ENCODE measurements at places on chromosomes 13 and 19. TPM values are rescaled to one million over a fixed set of nuclear protein-coding genes. Genes with fewer than 3 reads are reported as not detected.

GRCh38 chr19:45139286-45140143 lies 21.3 kb downstream of the NKPD1 start:
- DNase-seq = no peak

GRCh38 chr13:35884211-35884760 lies 246.9 kb downstream of the DCLK1 start:
- no peak for DNase-seq

GRCh38 chr13:59468396-59468795 lies 695.3 kb downstream of the DIAPH3 start:
- no peak for DNase-seq

DNA sequence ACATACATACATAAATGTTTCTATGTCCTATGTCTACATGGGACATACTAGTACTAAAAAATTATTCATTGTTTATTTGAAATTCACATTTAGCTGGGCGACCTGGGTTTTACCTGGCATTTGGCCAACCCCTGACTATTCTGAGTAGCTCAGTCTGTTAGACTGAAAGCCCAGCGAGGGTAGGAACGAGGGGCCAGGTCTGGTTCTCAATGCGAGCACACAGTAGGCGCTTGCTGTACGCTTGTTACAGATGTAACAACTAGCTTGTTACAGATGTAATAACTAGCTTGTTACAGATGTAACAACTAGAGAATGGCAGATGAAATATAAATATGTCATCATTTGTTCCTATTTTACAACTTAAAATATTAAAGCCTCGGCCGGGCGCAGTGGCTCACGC lies 920 bp upstream of the ANO8 start:
- no peak for DNase-seq

GRCh38 chr13:36031490-36031889 lies 99.7 kb downstream of the DCLK1 start:
- no peak for DNase-seq

- DNase-seq = no peak
These were observed 15.0 kb downstream of the IGLON5 start for GRCh38 chr19:51326216-51327065.

GRCh38 chr19:4370418-4371041 lies 27.2 kb downstream of the MPND start:
- DNase-seq = no peak

GRCh38 chr13:59471106-59471505 lies 692.6 kb downstream of the DIAPH3 start:
- no peak for DNase-seq

- no peak for DNase-seq
These were observed 15.1 kb downstream of the LHFPL6 start for GRCh38 chr13:39587939-39588338.

GRCh38 chr13:108760129-108760528 lies 130.7 kb downstream of the MYO16 start:
- DNase-seq = no peak

DNA sequence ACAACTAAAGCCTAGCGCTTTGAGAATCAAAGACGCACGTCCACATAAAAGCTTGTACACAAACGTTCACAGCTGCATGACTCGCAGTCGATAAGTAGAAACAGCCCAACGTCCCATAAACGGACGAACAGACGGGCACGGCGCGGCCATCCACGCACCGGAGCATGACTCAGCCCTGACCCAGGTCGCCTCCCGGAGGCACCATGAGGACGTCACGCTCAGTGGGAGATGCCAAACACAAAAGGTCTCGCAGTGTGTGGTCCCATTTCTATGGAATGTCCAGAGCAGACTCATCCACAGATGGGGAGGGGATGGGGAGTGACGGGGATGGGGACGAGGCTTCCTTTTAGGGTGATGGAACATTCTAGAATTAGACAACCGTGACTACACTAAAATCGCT lies 9.4 kb downstream of the POLRMT start:
- DNase-seq = no peak

- no peak for DNase-seq
These were observed 5.6 kb upstream of the ZNF331 start for GRCh38 chr19:53532362-53532761.

DNA sequence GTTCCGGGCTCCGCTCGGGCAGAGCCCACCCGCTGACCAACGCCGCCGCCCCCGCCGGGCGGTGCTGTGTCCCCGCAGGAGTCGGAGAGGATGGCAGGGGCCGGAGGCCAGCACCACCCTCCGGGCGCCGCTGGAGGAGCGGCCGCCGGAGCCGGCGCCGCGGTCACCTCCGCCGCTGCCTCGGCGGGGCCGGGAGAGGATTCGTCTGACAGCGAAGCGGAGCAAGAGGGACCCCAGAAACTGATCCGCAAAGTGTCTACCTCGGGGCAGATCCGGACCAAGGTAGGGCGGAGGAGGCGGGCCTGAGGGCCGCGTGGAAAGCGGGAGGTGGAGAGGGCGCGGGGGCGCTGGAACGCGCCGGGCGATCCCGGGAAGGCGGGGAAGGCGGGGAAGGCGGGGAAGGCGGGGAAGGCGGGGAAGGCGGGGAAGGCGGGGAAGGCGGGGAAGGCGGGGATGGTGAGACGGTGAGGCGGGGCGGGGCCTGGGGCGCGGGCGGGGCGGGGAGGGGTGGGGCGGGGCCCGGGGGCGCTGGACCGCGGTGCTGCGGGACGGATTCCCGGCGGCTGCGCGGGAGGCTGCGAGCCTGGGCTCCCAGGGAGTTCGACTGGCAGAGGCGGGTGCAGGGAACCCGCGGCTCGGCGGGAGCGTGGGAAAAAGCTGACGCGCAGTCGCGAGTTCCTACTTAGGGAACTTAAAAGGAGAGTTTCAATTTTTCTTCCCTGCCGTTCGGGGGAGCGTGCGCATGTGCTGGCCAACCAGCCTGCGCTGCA lies 421 bp downstream of the DGKH start:
- DNase-seq = peak; percentile 72

DNA sequence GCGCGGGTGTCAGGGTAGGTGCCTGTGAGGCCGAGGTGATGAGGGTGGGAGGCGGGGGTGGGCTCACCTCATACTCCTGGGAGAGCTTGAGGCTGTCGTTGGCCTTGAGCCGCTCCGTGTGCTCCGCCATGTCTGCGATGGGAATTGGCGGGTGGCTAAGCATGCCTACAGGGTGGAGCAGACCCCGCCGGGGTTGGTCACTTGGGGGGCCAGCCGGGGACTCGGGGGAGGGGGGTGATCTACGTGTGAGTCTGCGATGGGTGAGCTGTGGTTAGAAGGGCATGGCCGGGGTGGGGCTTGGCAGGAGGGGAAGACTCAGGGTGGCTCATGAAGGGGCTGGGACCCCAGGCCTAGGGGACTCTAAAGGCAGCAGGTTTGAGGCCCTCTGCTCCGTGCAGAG lies 125.2 kb downstream of the PTPRS start:
- DNase-seq = no peak

- peak; percentile 60 for DNase-seq
These were observed 5.9 kb downstream of the RPL18A start for GRCh38 chr19:17865364-17866311.

- no peak for DNase-seq
These were observed 2.3 kb downstream of the MIDN start for GRCh38 chr19:1250437-1251260.

GRCh38 chr13:113089693-113090414 lies 15.7 kb upstream of the F7 start:
- DNase-seq = no peak

GRCh38 chr13:110366733-110367132 lies 59.6 kb downstream of the COL4A2 start:
- no peak for DNase-seq

DNA sequence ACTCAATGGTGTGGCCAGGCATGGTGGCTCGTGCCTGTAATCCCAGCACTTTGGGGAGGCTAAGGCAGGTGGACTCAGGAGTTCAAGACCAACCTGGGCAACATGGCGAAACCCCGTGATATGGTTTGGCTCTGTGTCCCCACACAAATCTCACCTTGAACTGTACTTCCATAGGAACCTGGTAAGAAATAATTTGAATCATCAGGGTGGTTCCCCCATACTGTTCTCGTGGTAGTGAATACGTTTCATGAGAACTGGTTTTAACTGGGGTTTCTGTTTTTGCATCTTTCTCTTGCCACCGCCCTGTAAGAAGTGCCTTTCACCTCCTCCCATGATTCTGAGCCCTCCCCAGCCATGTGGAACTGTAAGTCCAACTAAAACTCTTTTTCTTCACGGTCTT lies 49.6 kb downstream of the USP12 start:
- no peak for DNase-seq

- DNase-seq = no peak
These were observed 3.0 kb upstream of the SHISA7 start for GRCh38 chr19:55446060-55446459.

GRCh38 chr13:90230311-90230710 lies 1117.2 kb upstream of the MIR17HG start:
- no peak for DNase-seq

DNA sequence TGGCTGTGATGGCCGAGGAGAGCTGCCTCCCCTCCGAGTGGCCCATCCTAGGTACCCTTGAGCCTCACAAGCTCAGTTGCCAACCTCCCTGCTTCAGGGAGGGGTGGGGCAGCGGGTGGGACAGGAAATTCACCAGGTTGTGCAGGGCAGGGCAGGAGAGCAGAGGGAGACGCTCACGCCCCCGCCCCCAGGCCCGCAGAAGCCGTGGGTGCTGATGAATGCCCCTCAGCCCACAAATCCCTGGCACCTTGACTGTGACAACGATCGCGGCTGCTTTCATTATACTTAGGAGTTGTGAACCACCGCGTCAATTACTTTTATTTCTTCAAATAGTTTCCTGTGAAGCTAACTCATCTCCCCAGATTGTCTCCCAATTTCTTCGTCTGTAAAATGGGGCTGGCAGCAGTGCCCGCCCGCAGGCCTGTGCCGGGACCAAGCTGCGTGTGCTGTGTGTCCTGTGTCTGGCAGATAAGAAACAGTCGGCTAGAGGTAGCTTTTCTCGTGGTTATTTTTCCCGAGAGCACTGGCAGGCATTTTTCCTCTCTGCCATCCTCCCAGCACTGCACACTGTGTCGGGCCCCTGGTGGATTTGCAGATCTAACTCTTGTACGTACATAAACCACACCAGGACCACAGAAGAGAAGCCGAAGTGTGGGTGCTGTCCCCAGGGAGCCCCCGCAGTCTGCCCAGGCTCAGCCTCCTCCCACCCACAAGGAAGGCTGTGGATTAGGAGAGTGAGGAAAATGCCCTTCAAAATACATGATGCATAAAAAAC lies 7.9 kb upstream of the RASA3 start:
- no peak for DNase-seq

DNA sequence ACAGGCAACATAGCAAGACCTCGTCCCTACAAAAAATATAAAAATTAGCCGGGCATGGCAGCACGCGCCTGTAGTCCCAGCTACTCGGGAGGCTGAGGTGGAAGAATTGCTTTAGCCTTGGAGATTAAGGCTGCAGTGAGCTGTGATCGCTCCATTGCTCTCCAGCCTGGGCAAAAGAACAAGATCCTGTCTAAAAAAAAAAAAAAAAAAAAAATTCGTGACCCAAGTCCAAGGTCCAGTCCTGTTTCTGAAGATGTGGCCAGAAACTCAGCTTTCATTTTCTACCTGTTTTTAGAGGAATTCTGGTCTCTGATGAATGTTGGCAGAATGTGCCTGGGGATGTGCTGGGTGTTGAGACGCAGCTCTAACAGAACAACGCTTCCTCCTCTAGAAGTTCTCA lies 1.9 kb upstream of the PGPEP1 start:
- no peak for DNase-seq

GRCh38 chr13:28983641-28984040 lies 163.5 kb downstream of the MTUS2 start:
- no peak for DNase-seq

- DNase-seq = no peak
These were observed 1.4 kb downstream of the ZNF575 start for GRCh38 chr19:43534305-43534815.

- peak; percentile 42 for DNase-seq
These were observed 1.8 kb downstream of the MBD3 start for GRCh38 chr19:1590641-1591397.

GRCh38 chr13:111913761-111914140 lies 153.2 kb upstream of the SOX1 start:
- DNase-seq = no peak

DNA sequence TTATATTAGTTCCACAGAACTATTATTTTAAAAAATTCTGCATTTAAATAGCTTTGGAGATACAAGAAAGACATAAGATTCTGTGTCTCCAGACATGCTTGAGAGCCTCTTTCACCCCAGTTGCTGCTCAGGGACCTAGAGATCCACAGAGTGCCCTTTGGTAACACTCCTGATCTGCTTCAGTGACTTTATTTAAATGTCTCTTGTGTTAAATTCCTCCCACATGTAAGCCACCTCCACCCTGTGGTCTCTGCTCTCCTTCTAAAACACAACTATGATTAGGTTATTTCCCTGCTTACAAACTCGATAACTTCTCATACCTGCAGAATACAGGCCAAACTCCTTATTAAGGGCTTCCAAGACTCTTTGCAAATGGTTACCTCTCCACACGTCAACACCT lies 141.0 kb downstream of the RFC3 start:
- DNase-seq = no peak

- DNase-seq = peak; percentile 22
These were observed 210.8 kb downstream of the DCT start for GRCh38 chr13:94268661-94269060.

- DNase-seq = no peak
These were observed 25.4 kb downstream of the ZNF558 start for GRCh38 chr19:8806661-8807060.

GRCh38 chr13:40764587-40765403 lies 6.2 kb downstream of the MRPS31 start:
- no peak for DNase-seq

GRCh38 chr19:15159251-15159650 lies 41.5 kb downstream of the NOTCH3 start:
- DNase-seq = no peak

GRCh38 chr19:8239528-8240273 lies 30.5 kb downstream of the CERS4 start:
- no peak for DNase-seq

DNA sequence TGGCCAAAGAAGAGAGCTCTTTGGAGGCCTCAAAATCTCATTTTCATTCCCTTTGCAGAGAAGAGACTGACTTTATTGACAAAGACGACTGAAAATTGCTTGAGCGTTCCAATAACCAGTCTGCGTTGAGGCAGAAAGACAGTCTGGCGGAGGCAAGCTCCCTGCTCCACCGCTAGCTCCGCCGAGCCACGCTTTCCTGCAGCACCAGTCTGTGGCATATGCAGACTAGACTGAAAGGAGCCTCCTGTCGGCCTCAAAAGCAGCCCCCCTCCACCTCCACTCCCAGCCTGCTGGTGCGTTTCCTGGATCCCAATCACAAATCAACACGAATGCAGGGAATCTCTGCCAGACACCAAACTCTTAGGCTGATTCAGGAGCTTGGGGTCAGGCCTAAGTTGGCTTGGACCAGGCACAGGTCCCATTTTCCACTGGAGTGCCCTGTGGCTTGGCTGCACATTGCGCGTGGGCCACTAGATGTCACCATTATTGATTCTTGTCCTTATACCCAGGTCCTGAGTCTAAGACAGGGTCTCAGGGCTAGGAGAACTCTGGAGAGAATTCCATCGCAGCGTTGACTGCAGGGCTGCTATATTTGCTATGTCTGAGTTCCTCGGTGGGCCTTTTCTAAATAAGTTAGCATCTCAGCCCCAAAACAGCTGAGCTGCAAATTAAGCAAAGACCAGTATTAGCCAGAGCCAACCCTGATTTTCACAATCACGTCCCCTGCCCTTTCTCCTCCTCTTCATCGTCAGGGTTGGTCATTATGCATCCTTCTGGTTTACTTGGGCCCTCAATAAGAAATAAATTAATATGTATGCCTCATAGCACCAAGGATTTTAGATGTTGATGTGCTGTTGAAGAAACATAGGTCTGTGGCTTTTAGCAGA lies 5.2 kb upstream of the ZNF507 start:
- peak; percentile 39 for DNase-seq

The LRRC63 gene
- 0.33 TPM for total RNA-seq

The SOHLH2 gene
- 0.48 TPM for total RNA-seq

The FGF21 gene
- not detected for total RNA-seq

The RETN gene
- total RNA-seq = not detected

The KBTBD7 gene
- total RNA-seq = 4.1 TPM

The ELSPBP1 gene
- total RNA-seq = not detected

The ZNF835 gene
- 0.05 TPM for total RNA-seq

All from HT1080 (cell line).